ENCODE measurements at places on chromosomes 3 and 15.

- no peaks in the 10 kb centered on the region for H3K4me1 ChIP-seq
- H3K27ac ChIP-seq: no peak overlapping the region
- no peak for DNase-seq
- no peak overlapping the region for H3K4me3 ChIP-seq
- no peaks in the 10 kb centered on the region for H3K36me3 ChIP-seq
Measured at GRCh38 chr15:78083687-78084448, 6.4 kb upstream of the TBC1D2B start.

- H3K27ac ChIP-seq: no peak overlapping the region
- H3K36me3 ChIP-seq: no peaks in the 10 kb centered on the region
- H3K27me3 ChIP-seq: no peaks in the 10 kb centered on the region
- no peak overlapping the region for H3K4me3 ChIP-seq
Measured at GRCh38 chr3:67384760-67385397, 269.5 kb downstream of the SUCLG2 start.

DNA sequence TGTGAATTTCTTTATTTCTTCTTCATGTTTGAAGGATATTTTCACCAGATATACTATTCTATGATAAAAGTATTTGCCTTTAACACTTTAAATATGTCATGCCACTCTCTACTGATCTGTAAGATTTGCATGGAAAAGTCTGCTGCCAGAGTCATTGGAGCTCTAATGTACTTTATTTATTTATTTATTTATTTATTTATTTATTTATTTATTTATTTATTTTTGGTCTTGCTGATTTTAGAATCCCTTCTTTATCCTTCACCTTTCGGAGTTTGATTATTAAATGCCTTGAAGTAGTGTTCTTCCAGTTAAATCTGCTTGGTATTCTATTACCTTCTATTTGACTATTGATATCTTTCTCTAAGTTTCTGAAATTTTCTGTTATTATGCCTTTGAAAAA lies 1669.6 kb downstream of the OTOL1 start:
- no peaks in the 10 kb centered on the region for H3K27me3 ChIP-seq
- no peaks in the 10 kb centered on the region for H3K4me1 ChIP-seq
- DNase-seq: no peak
- no peaks in the 10 kb centered on the region for H3K36me3 ChIP-seq

- H3K4me3 ChIP-seq: no peak overlapping the region
- no peaks in the 10 kb centered on the region for H3K36me3 ChIP-seq
- H3K27me3 ChIP-seq: no peaks in the 10 kb centered on the region
Measured at GRCh38 chr3:60226912-60227311, 1024.3 kb downstream of the FHIT start.

DNA sequence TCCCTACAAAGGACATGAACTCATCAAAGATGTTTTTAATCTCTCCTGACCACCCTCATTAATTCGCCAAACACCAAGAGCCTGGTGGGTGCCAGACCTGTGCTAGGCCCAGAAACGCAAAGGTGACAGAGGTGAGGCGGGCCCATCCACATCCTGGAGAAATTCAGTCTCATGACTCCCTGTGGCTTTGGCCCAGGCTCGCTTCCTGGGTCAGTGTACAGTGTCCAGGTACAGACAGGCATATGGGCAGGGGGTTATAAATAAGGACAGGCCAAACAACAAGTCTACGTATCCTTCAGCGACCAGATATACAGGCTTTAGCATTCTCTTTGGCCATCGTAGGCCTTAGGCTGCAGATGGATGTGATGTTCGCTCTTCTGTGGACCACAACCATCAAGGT lies 945 bp upstream of the PLA2G4F start:
- no peaks in the 10 kb centered on the region for H3K27me3 ChIP-seq
- peaks cover 26% of the 10 kb centered on the region for H3K36me3 ChIP-seq
- no peak overlapping the region for H3K27ac ChIP-seq
- no peak for DNase-seq
- no peak overlapping the region for H3K4me3 ChIP-seq

GRCh38 chr3:188171682-188172467 lies 17.9 kb downstream of the LPP start:
- no peak for DNase-seq
- H3K4me1 ChIP-seq: peaks cover 3% of the 10 kb centered on the region
- no peaks in the 10 kb centered on the region for H3K36me3 ChIP-seq
- no peaks in the 10 kb centered on the region for H3K27me3 ChIP-seq
- H3K27ac ChIP-seq: no peak overlapping the region

Measured in astrocyte (in vitro differentiated cells and primary cell).